ENCODE measurements at places on chromosomes 2 and 18.

DNA sequence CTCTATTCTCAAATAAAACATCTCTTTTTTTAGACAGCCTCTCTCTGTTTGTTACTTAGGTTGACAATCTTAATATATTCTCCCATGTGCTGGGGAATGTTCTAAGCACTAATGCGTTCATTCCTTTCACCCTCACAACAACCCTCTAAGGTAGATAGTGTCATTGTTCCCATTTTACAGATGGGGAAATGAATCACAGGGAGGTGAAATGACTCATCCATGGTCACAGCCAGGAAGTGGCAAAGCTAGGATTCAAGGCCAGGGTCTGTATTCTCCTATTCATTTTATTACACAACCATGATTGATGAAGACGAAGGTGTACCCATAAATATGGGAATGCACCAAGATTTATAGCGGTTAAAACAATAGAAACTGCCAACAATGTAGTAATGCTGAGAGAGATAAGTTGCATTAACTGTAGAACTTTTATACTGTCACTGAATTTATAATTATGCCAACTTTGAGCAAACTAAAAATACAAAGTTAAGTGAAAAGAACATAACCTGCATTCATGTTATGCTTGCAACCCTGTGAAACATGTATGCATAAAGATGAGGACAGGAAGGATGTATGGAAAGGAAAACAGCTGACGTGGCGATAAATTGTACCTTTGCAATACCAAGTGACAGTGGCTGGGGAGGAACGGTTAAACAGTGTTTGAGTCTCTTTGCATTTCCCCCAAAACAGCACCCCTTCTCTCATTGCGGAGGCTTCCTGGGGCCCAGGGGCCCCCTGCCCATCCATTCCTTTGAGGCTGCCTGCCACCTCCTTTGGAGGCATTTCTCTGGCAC, 257.7 kb upstream of the AGAP1 start:
- DNase-seq = no peak

GRCh38 chr2:66579186-66580126, 144.5 kb downstream of the MEIS1 start:
- no peak for DNase-seq

- DNase-seq = no peak
These were observed 88.5 kb downstream of the EIPR1 start for GRCh38 chr2:3289171-3289515.

- no peak for DNase-seq
These were observed 273.3 kb downstream of the MREG start for GRCh38 chr2:215740071-215740470.

GRCh38 chr2:39781697-39782096, 2.6 kb upstream of the THUMPD2 start:
- DNase-seq = no peak

- no peak for DNase-seq
These were observed 103.8 kb upstream of the ST3GAL5 start for GRCh38 chr2:85992611-85993010.

DNA sequence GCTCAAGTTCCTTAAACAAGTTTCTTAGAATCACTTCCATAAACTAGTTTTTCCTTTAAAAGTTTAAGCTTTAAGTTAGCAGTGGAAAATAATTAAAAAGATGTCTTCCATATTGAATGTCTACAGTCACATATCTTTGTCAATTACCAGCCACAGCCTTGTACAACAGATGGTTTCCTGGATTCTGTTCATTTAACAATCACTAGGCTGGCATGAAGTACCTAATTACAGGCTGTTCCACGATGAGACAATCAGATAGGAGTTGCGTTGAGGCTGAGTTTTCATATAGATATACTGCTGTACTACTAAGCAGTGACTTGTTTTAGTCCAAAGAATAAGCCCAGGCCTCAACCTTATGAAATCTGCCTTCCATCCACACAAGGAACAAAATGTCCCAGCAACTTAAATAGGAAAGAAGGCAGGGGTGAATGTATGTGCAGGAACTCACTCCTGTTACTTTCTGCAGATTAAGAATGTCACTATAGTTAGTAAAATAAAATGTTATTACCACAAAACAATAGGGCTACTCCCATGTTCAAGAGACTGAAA, 131.0 kb downstream of the ZAP70 start:
- no peak for DNase-seq

DNA sequence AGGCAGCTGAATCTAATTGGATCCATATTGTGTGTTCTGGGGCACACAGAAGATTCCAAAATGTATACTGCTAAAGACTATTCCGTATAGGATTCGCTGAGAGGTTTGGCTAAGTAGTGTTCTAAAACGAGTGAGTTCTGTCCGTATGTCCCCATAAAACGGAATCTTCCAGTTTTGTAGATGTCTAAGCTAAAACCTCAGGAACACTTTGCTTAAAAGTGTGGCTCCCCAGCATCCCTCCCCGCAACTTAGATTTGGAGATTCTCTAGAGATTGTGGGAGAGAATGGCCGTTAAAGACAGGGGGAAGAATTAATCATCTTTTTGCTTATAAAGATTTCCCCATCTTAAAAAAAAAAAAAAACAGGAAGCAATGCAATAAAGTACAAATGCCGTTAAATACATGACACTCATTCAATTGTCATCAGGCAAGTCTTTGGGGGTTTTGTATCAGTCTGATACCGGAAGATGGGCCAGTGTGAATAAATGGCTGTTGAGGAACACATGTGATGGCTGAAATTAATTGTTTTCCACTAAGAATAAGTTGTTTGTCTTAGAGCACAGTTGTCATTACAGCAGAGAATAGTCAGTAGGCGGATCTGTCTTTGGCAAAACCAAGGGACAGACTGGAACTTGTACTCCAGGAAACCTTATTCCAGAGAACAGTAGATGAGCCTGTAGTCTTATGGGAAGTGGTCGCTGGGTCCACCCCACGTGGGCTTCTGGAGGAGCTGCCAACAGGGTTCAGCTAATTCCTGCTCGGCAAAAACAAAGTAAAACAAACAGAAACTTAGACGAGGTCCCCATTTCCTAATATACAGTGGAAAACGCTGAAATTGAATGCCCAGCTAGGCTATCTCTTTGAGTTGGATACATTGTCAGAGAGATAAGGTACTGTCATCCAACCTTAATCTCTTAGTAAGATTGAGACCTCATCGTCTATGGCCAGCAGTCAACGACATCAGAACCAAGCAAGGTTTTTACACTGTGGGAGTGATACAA, 1.7 kb downstream of the EMILIN2 start:
- DNase-seq = no peak

GRCh38 chr2:100624536-100624935, 61.7 kb downstream of the PDCL3 start:
- no peak for DNase-seq

- no peak for DNase-seq
These were observed 28.8 kb downstream of the HADHB start for GRCh38 chr2:26273501-26273900.

GRCh38 chr2:40043191-40043590, 264.1 kb upstream of the THUMPD2 start:
- DNase-seq = no peak

- no peak for DNase-seq
These were observed 24.0 kb downstream of the POLR1A start for GRCh38 chr2:86081724-86082123.

GRCh38 chr2:206840999-206841398, 75.6 kb downstream of the FASTKD2 start:
- DNase-seq = no peak

DNA sequence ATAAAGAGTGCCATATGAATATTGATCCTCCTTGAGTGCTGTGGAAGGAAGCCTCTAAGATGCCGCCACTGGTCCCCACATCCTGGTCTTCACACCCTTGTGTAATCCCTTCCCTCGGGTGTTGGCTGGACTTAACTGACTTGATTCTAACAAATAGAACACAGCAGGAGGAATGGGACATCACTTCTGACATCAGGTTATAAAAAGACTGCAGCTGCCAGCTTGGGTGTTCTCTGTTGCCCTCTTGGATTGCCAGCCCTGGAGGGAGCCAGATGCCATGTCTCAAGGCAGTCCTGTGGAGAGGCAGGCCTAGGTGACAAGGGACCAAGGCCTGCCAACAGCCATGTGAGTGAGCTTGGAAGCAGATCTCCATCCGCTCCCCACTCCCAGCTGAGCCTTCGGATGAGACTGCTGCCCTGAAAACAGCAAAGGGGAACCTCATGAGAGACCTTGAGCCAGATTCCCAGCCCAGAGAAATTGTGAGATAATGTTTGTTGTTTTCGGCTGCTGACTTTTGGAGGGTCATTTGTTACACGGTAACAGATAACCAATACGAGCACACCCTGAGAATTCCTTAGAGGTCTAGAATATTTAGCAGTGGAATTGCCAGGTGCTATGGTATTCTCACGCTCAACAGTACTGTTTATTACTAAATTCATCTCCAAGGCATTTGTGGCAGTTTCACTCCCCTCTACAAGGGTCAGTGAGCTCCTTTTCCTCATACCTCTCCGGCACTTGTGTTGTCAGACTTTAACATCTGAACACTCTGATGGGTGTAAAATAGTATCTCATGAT, 32.5 kb downstream of the HPCAL1 start:
- no peak for DNase-seq

DNA sequence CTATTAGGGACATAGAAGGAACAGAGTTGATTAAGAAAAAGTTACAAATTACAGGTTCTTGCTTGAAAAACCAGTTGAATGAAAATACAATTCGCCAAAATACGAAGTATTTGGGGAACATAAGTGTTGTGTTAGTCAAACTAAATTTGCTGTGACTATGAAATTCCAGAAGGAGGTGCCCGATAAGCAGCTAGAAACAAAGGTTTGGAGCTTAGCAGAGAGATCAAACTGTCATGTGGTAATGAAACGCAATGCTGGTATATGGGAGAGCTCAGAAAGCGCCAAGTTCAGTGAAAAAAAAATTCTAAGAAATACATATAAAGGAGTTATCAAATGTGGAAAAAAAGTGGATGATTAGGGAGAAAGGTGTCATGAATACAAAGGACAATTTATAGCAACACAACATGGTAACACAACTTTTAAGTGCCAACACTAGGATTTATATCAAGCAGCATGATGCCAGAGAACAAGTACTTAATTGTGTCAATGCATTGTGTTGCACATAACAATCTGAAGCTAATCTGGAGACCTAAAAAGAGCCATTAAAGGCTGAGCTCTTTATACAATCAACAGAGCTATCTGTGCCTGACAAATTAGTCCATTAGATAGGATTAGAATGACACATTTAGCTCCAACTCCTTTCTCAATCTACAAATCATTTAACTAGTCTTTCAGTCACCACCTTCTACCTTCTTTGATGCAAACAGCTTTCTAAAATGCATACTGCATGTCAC, 31.2 kb downstream of the SMAD2 start:
- DNase-seq = no peak

DNA sequence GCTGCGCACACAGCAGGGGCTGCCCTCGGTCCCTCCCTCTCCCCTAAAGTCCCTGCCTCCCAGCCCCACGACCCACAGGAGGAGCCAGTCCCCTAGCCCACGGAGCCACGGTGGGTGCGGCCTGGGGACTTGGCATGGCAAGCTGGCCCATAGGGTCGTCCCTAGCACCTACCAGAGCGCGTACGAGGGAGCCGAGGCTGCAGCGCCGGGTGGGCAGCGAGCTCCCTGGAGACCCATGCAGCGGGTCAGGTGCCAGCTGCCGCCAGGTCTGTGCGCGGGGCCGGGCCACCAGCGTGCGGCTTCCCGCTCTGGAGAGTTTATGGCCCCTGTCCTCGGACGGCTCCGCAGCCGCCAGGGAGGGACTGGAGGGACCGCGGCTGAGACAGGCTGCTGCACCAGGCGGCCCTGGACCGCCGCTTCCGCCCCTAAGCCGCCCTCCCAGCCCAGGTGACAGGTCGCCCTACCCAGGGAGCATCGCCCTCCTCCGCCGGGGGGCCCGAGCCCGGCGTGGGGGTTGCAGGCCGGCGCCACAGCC, 273.6 kb downstream of the CCDC74A start:
- DNase-seq = no peak

- DNase-seq = no peak
These were observed 66.6 kb downstream of the BCL2 start for GRCh38 chr18:63253014-63253413.

DNA sequence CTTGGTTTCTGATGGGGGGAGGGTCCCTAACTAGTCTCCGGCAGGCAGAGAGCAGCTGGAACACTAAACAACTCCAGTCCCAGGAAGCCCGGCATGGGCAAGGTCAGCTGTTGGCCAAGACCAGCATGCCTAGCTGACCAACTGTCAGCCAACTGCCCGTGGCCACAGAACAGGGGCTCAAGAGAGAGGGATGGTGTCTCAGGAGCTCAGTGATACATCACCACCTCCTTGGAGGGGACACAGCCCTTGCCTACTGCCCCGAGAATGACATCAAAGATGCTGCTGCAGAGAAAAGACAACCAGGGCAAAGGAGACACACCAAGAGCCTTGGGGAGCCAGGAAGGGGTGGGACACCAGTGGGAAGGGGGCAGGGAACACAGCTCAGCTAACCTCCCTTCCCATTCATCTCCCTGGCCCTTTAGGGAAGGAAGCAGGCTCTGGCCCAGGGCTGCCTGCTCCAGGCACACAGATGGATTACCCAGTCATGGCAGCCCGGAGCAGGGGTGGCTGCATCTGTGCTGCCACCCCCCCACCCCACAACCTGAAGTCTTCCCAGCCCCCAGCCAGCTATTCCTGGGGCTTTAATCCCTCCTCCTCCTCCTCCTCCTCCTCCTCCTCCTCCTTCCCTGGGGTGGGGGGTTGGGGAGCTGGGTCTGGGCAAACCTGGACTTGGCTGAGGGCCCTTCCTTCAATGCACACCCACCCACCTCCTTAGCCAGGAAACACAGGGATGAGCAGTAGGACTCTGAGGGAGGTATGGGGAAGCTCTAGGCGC, 1.9 kb downstream of the BIN1 start:
- no peak for DNase-seq

DNA sequence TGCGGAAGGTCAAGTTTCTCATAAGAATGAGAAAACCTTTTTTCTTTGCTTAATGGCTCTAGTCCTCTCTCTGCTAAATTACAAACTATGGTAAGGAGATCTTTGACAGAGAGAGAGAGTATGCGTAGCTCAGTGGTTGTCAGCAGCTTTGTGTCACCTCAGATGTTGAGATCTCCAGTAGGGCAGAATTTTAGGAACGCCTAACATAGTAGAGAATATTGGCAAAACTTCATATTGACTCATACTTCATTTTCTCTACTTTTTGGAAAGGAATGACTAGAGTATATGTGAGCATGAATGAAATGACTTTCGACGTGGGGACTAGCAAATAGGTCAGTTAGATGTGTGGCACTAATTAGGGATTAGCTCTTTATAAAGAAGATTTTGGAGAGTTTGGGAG, 64.0 kb downstream of the WDR7 start:
- no peak for DNase-seq

- no peak for DNase-seq
These were observed 123.3 kb upstream of the NYAP2 start for GRCh38 chr2:225276207-225276606.

GRCh38 chr2:240310645-240311044, 124.8 kb upstream of the GPC1 start:
- no peak for DNase-seq

- no peak for DNase-seq
These were observed 153.8 kb downstream of the MAP2 start for GRCh38 chr2:209577376-209578357.

Data from HuH-7.5 (cell line).